ENCODE measurements at places on chromosomes 1 and 21. TPM values are rescaled to one million over a fixed set of nuclear protein-coding genes. Genes with fewer than 3 reads are reported as not detected.

The PIGR gene
- not detected for total RNA-seq

The GJC2 gene
- 1.4 TPM for total RNA-seq

The CNR2 gene
- total RNA-seq = 0.67 TPM

The KCNA10 gene
- total RNA-seq = not detected

The VTCN1 gene
- not detected for total RNA-seq

The TMEM53 gene
- total RNA-seq = 2.7 TPM

The INSRR gene
- total RNA-seq = 0.07 TPM

The CYP4A22 gene
- total RNA-seq = not detected

The KLHDC9 gene
- not detected for total RNA-seq

The RAB25 gene
- 1.9 TPM for total RNA-seq

The PLA2G2D gene
- not detected for total RNA-seq

The SELP gene
- 3.4 TPM for total RNA-seq

The HTR6 gene
- 0.16 TPM for total RNA-seq

The IGSF9 gene
- total RNA-seq = 0.06 TPM

The FMO3 gene
- total RNA-seq = not detected

The SLC44A3 gene
- not detected for total RNA-seq

The LCE1D gene
- total RNA-seq = not detected

The ADGRL4 gene
- 0.16 TPM for total RNA-seq

The PRDM16 gene
- 0.33 TPM for total RNA-seq

The PAQR6 gene
- total RNA-seq = 2.5 TPM

All from T-cell (primary cell).